ENCODE measurements at places on chromosomes 6 and 20. TPM values are rescaled to one million over a fixed set of nuclear protein-coding genes. Genes with fewer than 3 reads are reported as not detected.

GRCh38 chr6:32885698-32886286 is 31.8 kb downstream of the PSMB9 start:
- DNase-seq: no peak

DNA sequence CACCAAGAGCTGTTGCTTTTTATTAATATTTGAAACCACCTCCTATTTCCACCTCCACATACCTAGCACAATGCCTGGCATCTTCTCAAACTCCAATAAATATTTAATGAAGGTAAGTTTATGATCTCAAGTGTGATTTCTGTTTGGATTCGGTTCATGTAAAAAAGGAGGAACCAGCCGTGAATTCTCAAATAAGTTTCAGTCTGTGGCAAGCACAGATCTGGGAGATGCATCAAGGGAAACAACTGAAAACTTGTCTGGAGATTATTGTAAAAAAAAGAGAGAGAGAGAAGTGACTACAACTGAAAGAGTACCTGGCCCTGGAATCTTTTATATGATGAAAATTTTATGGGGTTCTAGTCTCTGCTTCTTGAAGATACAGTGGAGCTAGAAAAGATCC is 52.8 kb upstream of the PNRC1 start:
- DNase-seq: no peak

The ATP6V1G2 gene
- total RNA-seq: 1.2 TPM

The PXDC1 gene
- total RNA-seq: 0.57 TPM

DNA sequence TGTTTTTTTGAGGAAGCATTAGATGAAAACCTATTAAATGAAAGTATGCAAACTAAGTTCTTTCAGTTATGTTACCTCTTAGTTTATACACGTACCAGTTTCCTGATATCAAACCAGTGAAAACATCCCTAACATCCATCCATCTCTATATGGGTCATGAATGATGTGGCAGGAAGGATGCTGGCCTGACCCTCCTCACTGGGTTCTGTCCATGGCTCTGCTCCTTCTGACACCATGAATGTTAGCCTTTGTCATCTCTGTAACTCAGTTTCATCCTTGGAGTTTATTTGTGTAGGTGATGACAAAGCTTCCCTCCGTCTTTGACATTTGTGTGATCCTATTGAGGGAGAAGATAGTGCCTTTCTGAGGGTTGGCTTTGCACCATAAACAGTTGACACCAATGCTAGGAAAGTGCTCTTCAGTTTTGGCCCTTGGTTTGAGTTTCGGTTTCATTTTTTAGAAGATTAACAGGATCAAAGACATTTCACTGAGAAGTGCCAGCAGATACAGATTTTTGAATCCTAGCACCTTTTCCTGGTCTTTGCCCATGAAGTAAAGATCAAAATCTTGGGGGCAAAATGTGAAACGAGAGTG is 72.0 kb upstream of the SCGN start:
- DNase-seq: no peak

The SLC52A3 gene
- not detected for total RNA-seq

- no peak for DNase-seq
These were observed 683 bp upstream of the GCNT2 start for GRCh38 chr6:10520468-10520867.

DNA sequence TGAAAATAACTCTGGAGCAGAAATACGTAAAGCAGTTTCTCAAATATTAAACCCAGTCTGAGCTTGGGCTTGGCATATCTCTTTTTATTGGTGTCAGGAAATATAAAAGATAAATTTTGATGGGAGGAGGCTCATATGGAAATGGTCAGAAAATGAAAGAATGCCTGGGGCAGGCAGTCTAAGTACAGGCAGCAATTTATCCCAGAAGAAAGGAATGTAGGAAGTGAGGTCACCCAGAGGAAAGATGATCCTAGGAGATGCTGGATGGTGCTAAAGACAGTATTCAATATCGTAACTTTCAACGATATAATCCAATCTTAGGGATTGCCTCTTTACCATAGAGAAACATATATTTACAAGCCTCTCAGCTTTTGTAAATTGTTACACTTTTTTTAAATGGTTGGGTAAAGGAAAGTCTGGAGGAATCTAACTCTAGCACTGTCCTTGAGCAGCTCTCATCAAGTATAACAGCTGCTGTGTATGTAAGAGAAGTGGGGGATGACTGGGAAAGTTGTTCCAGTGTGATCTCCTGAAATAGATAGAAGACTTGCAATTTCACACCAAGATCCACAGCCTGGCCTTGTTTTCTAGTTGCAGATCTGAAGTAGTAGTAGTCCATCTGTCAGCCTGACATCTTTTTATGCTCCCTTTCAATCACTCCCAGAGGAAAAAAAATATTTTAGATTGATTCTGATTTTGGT is 256.9 kb upstream of the SASH1 start:
- no peak for DNase-seq

- DNase-seq: no peak
These were observed 225.7 kb downstream of the GMPR start for GRCh38 chr6:16464045-16464444.

The PARD6B gene
- total RNA-seq: 6.3 TPM

The ENPP5 gene
- total RNA-seq: not detected

GRCh38 chr6:150380256-150380655 is 11.4 kb downstream of the IYD start:
- no peak for DNase-seq

DNA sequence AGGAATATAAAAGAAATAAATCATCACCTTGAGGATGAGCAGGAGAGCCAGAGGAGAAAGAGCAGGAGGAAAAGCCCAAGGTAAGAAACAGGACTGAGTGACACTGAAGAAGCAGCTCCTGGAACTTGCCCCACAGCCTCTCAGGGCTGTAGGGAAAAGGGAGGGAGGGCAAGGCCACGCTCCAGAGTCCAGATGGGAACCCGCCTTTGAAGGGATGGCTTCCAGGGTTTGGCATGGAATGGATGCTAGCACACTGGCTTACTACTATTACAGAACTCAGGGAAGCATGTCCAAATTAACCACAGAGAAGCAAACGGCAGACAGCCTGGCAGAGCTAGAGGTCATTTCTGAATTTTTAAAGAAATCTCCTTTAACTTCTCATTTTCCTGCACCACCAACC is 26.8 kb downstream of the RALGAPA2 start:
- no peak for DNase-seq

The CYP21A2 gene
- total RNA-seq: 0.36 TPM

The PHF20 gene
- total RNA-seq: 50.5 TPM

The BNIP5 gene
- not detected for total RNA-seq

DNA sequence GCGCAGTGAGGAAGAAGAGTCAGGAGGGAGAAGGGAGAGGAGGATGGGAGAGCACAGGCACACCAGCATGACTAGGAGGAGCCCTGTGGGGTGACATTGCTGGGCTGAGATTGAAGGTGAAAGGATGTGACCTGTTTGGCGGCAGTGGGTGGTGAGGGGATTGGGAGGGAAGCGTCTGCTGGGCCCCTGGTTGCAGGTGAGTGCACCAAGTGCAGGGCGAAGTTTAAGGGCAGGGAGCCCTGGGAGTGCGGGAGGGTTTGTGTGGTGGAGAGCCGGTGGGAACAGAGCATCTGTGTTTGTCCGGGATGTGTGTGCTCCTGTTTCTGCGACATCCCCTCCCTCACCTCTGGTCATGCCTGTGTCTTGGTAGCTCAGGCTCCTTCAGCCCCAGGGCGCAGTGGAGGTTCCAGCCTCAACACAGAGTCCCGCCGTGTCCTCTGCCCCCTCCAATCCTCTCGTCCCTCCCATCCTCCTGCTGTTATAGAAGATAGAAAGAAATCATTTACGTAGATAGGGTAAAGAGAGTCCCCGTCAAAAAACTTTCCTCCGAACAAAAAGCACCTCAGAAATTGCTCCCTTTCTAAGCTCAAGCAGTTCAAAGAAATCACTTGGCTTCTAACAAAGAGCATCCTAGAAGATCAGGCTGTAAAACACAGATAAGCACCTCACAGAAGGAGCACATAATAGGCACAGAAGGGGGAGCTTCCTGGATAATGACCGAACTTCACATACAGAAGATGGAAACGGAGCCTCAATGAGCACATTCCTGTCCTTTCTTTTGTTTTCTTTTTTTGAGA is 25.0 kb downstream of the ULBP1 start:
- DNase-seq: no peak

The GFRA4 gene
- not detected for total RNA-seq

GRCh38 chr6:36355819-36356218 is 19.1 kb upstream of the BNIP5 start:
- no peak for DNase-seq

The C6orf52 gene
- total RNA-seq: 3.6 TPM

The TPX2 gene
- 54.4 TPM for total RNA-seq

GRCh38 chr6:25756382-25757363 is 2.1 kb downstream of the SLC17A4 start:
- no peak for DNase-seq

DNA sequence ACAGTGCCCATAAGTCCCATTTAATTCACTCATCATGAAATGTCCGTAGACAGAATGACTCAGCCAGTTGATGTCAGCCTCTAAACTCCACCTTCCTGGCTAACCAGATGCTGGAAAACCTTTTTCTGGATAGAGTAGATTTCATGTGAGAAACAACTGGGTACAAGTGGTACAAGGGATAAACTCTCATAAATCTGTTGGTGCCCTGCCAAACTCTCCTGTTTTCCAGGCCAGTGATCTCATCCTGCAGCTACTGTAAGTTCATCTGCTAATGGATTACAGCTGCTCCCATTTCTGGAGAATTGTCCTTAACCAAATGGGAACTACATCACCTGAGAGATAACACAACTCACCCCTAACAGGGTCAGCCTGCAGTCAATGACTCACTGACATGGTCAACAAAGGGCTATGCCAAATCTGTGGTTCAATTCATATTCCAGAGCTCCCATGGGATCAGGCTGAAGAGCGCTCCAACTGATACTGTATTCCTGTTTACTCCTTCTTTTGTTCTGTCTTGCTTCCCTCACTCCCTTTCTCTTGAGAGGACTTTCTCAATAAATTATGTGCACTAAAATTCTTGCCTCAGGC is 210.1 kb upstream of the HDDC2 start:
- no peak for DNase-seq

- no peak for DNase-seq
These were observed 84.4 kb upstream of the NNAT start for GRCh38 chr20:37436527-37437186.

GRCh38 chr6:40322336-40322735 is 264.8 kb downstream of the LRFN2 start:
- DNase-seq: no peak

DNA sequence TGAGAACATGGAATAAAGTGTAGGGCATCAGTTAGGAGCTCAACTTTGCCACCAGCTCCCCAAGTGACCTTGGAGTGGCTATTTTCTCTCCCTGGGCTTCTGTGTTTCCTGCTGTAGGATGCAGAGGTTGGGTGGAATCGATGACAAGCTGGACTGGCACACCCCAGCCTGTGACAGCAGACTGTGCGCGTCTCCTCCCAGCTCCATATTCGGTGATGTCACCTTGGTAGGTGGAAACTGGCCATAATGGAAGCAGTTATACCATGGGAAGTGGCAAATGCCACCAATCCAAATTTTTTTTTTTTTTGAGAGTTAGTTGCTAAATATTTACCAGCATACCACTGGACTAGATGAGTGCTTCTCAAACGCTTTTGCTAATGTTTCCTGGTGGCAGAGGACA is 85.2 kb downstream of the BANF2 start:
- DNase-seq: no peak

The RAET1G gene
- 0.18 TPM for total RNA-seq

DNA sequence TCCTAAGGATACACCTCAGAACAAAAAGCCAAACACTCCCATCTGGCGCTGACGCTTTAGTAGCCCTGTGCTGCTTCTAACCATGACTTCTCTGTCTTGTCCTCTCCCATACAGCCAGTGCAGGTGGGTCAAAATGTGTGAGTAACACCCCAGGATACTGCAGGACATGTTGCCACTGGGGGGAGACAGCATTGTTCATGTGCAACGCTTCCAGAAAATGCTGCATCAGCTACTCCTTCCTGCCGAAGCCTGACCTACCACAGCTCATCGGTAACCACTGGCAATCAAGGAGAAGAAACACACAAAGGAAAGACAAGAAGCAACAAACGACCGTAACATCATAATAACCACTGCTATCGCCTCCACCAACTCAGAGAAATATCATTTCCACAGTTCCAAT is 1.4 kb downstream of the DEFB132 start:
- DNase-seq: no peak

The PSORS1C2 gene
- total RNA-seq: not detected

DNA sequence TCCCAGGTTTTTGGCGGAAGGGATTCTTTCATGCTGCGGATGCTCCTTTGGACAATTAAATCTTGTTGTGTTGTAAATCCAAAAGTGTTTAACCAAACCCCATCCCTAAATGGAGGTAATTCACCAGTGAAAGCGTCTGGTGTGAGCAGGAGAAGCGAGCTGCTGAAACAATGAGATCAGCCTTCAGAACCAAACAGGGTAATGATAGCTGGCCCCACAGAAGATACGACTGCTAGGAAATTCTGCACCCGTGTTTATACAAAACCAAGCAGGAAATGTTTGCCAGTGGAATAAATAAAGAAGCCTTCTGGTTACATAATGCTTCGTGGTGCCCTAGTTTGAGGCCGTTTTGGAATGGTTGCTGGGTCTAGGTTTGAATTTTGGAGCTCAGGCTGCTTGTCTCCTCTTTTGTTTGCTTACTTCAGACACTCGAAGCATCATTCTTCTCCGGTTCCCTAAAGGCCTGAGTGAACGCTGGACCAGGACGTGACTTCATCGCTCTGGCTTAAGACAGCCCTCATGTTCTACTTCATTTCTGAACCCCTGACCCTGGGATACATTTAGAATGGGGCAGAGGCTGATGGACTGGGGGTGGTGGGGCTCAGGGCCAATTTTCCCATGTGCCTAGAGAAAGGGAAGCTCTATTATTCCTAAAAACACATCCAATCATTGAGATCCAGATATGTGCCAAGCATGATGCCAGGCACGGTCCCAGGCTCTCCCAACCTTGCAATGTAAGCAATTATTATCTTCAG is 61.6 kb upstream of the JAG1 start:
- DNase-seq: no peak

The MUC21 gene
- not detected for total RNA-seq

The NMBR gene
- total RNA-seq: not detected

The BTN1A1 gene
- total RNA-seq: not detected

- no peak for DNase-seq
These were observed 173.9 kb downstream of the NFATC2 start for GRCh38 chr20:51368461-51369211.

The ANKEF1 gene
- 0.32 TPM for total RNA-seq

DNA sequence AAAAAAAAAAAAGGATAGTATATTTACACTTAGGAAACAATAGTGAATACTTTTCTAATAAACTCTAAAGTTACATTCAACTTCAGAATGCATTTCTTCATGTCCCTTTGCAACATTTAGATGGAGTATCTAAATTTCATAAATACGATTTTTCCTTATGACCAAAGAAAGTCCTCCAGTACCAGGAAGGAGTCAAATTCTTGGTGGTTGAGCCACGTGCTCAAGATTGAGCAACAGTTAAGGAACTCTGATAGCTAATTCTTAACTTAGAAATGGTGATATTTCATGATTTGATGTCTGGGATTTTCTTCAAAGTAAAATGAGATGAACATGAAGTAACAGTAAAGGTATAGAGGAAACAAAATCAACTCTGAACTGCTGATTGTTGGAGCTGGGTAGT is 92.7 kb downstream of the SASH1 start:
- DNase-seq: no peak

- DNase-seq: no peak
These were observed 86.9 kb upstream of the GCM1 start for GRCh38 chr6:53235508-53235907.

The DNPH1 gene
- 65.8 TPM for total RNA-seq
